Thoracic aorta (tissue), 2 donors: ENCODE measurements at places on chromosomes 13 and 19.

GRCh38 chr13:88086577-88086976, 415.4 kb downstream of the SLITRK5 start:
- no peak for DNase-seq
- H3K4me3 ChIP-seq, result no peak overlapping the region
- H3K36me3 ChIP-seq, result no peaks in the 10 kb centered on the region

DNA sequence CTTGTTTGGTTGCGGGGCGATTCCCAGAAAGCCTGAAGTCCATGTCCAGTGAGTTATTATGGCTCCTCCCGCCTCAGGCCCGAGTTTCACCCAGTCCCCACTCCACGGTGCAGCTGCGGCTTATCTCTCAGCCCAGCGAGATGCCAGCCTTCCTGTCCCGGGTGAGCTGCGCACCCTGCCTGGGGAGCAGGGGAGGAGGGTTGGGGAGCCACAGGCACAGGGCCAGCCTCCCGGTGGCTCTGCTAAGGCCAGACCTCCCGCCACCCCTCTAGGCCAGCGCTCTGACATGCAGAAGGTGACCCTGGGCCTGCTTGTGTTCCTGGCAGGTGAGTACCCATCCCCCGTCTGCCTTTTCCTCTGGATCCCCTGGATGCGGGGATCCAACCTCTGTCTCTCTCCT, 3.5 kb downstream of the FXYD3 start:
- no peak for DNase-seq
- no peaks in the 10 kb centered on the region for H3K27me3 ChIP-seq
- no peak overlapping the region for H3K27ac ChIP-seq
- no peak overlapping the region for H3K4me3 ChIP-seq
- peaks cover 19% of the 10 kb centered on the region for H3K4me1 ChIP-seq

DNA sequence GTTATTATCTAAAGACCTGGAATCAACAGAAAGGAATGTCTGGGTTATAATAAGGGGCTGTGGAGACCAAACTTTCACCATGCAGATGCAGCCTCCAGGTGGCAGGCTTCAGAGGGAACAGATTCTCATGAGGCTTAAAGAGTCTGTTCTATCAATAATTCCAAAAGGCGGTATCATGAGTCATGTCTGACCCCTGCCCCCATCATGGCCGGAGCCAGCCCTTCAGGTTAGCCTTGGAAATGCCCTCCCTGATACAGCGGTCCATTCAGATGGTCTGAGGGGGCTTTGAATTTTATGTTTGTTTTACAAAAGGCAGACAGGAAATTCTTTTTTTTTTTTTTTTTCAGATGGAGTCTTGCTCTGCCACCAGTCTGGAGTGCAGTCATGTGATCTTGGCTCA, 21.7 kb upstream of the LAMP1 start:
- H3K27me3 ChIP-seq, result no peaks in the 10 kb centered on the region
- H3K27ac ChIP-seq, result no peak overlapping the region
- no peak overlapping the region for H3K4me3 ChIP-seq
- no peak for DNase-seq

DNA sequence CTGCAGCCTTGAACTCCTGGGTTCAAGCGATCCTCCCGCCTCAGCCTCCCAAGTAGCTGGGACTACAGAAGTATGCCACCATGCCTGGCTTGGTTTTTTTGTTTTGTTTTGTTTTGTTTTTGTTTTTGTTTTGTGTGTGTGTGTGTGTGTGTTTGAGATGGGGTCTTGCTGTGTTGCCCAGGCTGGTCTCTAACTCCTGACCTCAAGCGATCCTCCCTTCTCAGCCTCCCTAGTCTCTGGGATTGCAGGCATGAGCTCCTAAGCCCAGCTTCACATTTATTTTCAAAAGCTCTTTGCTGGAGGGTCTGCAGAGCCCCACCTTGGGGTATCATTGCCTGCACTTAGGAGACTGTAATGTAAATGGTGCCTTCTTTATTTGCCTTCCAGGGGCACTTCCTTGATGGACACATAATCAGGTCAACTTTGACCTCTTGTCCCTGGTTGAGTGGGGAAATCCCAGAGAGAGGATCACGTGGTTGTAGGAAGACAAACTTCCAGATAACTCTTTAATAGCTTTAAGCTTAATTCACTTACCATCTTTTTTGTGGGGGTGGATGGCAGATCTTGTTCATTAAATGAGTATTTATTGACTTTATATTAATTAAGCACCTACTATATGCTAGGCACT, 72.9 kb upstream of the NPAS1 start:
- H3K36me3 ChIP-seq, result no peaks in the 10 kb centered on the region
- H3K27me3 ChIP-seq, result no peaks in the 10 kb centered on the region
- H3K4me3 ChIP-seq, result no peak overlapping the region
- DNase-seq, result no peak
- peak overlapping the region; percentile 88 for H3K27ac ChIP-seq

- no peak for DNase-seq
- peaks cover 21% of the 10 kb centered on the region for H3K4me1 ChIP-seq
- H3K27ac ChIP-seq, result peak overlapping the region; percentile 45
- H3K36me3 ChIP-seq, result no peaks in the 10 kb centered on the region
These were observed 48.4 kb upstream of the SPRY2 start for GRCh38 chr13:80389073-80390038.

DNA sequence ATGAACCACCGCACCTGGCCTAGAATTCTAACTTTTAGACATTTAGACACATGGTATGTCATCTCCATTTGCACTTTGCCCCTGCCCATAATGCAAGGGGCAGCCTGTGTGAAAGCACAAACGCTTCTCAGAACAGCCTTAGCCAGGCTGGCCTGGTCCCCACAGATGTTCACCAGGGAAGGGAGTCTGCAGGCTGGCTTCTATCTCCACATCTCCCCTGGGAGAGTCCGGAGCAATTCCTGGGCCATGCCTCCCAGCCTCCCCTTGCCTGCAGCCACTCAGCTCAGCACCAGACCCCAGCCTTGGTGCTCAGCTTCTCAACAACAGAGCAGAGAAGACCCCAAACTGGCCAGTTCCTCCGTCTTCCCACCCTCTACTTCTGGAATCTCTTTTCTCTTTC, 21.7 kb upstream of the LSM14A start:
- H3K4me1 ChIP-seq, result no peaks in the 10 kb centered on the region
- H3K27me3 ChIP-seq, result no peaks in the 10 kb centered on the region
- H3K4me3 ChIP-seq, result no peak overlapping the region
- H3K27ac ChIP-seq, result no peak overlapping the region
- no peak for DNase-seq

DNA sequence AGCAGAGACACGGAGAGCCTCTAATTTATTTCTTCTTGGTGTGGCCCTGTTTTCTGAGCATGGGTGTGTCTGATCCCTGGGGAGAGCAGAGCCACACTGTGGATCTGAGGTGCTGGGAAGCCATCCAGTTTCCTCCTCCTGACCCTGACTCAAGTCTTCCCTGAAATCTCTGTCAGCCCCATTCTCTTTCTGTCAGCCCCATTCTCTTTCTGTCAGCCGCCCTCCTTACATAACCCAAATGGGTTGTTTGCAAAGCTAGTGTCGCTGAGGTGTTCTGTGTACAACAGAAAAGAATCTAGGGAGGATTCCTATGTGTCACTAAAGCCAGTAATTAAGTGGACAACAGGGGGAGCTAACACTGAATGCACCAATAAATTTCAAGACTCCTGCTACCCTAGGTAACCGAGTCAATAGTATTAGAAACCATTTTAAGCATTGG, 50.2 kb downstream of the LRCH1 start:
- H3K36me3 ChIP-seq, result no peaks in the 10 kb centered on the region
- peaks cover 96% of the 10 kb centered on the region for H3K4me1 ChIP-seq
- H3K27ac ChIP-seq, result no peak overlapping the region

DNA sequence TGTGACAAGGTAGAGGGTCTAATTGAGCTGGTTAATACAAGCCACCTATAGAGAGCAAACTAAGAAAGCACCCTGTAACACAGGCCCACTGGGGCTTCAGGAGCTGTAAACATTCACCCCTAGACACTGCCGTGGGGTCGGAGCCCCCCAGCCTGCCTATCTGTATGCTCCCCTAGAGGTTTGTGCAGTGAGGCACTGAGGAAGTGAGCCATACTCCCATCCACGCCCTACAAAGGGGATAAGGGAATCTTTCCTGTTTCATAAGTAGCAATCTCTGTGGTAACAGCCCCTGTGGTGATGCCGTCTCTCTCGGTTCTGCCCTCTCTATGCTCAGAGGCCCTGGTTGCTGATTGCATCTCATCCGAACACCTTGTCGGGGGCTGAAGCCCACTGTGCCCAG, 94.2 kb upstream of the GJB6 start:
- H3K36me3 ChIP-seq, result no peaks in the 10 kb centered on the region
- DNase-seq, result no peak
- no peak overlapping the region for H3K27ac ChIP-seq
- no peaks in the 10 kb centered on the region for H3K27me3 ChIP-seq

DNA sequence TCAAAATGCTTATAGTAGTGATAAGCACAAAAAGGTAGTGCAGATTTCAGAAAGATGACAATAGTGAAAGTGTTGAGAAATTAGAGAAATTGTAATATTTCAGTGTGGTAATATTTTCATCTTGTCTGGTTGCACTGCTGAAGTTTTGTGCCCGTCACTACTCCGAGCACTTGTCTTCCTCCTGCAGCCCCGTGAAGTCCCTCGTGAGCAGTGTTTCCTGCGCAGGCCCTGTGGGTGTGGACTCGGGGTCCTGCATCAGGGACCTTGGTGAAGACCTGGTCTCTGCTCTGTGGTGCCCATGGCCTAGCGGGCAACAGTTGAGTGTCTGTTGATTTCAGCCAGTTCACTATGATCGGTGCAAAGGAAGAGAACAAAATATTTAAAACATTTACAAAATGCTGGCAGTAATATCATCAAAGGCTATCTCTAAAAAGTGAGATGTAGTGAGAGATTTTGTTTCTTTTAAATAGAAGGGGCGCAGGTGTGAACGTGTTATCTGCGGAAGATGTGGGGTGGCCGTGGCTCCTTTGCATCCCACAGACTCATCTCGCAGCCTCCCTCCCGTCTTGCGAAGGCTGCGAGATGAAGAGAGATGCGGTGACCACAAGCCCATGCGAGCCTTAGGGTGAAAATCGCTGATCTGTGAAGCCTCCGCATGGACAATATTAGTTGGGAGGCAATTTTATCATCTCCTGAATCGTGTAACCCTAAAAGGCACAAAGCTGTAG, 27.7 kb upstream of the DCUN1D2 start:
- H3K27me3 ChIP-seq, result no peaks in the 10 kb centered on the region
- DNase-seq, result no peak
- H3K36me3 ChIP-seq, result peaks cover 35% of the 10 kb centered on the region
- H3K27ac ChIP-seq, result no peak overlapping the region

DNA sequence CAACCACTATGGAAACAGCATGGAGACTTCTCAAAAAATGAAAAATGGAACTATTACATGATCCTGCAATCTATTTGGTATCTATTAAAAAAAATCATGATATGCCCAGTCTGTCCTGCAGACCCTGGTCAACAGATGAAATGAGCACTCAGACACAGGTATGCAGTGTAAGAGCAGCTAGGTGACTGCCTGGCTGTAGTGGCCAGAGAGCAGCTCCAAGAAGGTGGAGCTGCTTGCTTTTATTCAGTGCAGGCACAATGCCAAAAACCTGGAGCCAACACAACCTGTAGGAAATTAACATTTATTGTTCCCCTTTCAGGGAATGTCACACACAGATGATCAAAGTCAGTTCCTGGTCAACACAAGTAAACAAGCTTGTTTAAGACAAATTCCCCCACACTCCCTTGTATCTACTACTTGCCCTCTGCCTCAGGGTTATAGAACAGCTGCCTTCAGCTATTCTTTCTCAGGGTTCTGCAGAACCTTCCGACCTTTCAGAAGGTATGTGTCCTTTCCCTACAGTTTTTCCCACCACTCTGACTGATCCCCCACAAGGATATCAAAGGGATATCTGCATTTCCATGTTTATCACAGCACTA, 933.7 kb upstream of the SLITRK5 start:
- no peaks in the 10 kb centered on the region for H3K4me1 ChIP-seq
- no peak overlapping the region for H3K27ac ChIP-seq
- H3K36me3 ChIP-seq, result no peaks in the 10 kb centered on the region
- no peak for DNase-seq
- no peak overlapping the region for H3K4me3 ChIP-seq

DNA sequence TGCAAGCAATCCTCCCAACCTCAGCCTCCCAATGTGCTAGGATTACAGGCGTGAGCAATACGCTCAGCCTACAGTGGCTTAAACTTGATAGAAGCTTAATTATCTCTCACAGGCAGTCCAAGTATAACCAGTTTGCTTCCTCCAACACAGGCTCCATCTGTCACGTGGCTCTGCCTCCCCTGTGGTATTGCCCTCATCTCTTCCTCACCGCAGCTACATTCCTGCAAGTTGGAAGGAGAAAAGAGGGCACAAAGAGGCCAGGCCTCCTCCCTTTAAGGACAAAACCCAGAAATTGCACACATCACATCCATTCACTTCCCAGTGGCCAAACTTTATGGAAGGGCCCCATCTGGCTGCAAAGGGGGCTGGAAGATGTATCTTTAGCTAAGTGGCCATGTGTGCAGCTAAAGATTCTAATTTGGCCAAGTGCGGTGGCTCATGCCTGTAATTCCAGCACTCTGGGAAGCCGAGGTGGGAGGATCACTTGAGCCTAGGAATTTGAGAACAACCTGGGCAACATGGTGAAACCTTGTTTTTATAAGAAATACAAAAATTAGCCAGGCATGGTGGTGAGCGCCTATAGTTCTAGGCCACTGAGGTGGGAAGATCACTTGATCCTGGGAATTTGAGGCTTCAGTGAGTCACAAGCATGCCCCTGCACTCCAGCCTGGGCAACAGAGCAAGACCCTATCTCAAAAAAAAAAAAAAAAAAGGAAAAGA, 3.1 kb upstream of the SDHAF1 start:
- H3K4me1 ChIP-seq, result peaks cover 26% of the 10 kb centered on the region
- no peak for DNase-seq
- no peaks in the 10 kb centered on the region for H3K27me3 ChIP-seq
- no peak overlapping the region for H3K27ac ChIP-seq

GRCh38 chr13:111604097-111604496, 283.7 kb downstream of the TEX29 start:
- no peak overlapping the region for H3K27ac ChIP-seq
- no peaks in the 10 kb centered on the region for H3K27me3 ChIP-seq
- no peaks in the 10 kb centered on the region for H3K36me3 ChIP-seq
- DNase-seq, result no peak
- no peak overlapping the region for H3K4me3 ChIP-seq
- no peaks in the 10 kb centered on the region for H3K4me1 ChIP-seq

DNA sequence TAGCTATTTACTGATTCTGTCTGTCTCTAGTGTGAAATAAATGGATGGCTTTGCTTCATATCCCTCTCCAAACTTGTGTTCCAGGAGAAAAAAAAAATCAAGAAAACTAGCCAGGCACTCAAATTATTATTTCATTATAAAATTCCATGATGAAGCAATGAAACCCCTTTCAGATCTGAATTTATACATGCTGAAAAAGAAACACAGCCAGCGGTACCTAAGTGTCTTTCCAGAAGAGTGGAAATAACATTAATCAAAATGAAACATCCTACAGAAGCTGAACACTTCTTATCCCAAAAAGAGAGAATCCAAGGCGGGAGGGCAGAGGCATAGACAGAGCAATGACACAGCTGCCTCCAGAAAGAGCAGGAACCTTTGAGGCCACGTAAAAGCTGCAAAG, 15.9 kb downstream of the ENOX1 start:
- H3K27me3 ChIP-seq, result no peaks in the 10 kb centered on the region
- no peak for DNase-seq
- H3K4me3 ChIP-seq, result no peak overlapping the region
- no peaks in the 10 kb centered on the region for H3K4me1 ChIP-seq
